ENCODE measurements at places on chromosomes 5 and 9.

GRCh38 chr5:159469496-159470372 lies 139.4 kb upstream of the IL12B start:
- peak; percentile 39 for DNase-seq

DNA sequence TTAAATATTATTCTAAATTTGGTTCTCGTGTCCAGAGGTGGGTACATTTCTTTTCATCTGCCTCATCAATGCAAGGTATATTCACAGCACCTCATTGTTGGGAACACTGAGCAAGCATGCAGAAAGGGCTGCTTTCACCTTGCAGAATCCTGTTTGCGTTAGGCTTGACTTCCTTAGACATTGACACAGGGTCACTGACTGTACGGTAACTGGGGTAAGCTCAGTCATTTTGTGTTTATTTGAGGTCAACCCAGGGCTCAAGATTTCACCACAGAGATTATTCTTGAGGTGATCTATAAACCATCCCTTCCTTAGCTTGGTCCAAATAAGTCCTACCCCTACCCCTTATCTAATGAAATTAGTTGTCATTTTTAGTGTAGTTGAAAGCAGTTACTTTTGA lies 1.7 kb upstream of the PTPDC1 start:
- no peak for DNase-seq

GRCh38 chr9:131039129-131039954 lies 30.4 kb downstream of the LAMC3 start:
- no peak for DNase-seq

DNA sequence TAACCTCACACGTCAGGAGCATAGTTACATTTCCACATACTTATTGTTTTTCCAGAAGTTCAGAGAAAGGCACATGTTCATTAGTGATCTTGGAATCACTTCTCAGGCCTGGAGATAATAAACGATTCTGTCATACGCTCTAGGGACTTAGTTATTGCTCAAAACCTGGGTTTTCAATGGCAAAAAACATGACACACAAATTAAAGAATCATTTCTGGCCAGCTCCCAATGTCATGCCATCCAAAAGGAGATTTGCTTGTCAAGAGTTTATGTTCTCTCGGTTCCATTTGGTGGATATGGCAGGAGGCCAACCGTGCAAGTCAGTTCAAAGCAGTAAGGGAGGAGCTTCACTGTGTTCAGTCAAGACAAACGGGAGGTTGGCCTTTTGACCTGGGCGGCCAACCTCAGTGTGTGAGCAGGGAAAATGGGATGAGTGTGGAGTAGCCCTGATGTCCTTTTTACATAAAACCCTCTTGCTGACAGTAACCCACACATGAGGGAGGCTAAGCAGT lies 123.4 kb downstream of the NXNL2 start:
- DNase-seq = no peak

GRCh38 chr9:6216951-6217350 lies 1.3 kb downstream of the IL33 start:
- no peak for DNase-seq

Measured in A549 (cell line).